D721Med (cell line): ENCODE measurements at places on chromosomes 7 and 10.

- DNase-seq: no peak
These were observed 61.1 kb downstream of the PLXNA4 start for GRCh38 chr7:132515181-132515580.

GRCh38 chr7:20219446-20220292, 2.5 kb upstream of the MACC1 start:
- no peak for DNase-seq

- DNase-seq: no peak
These were observed 92.9 kb downstream of the CPED1 start for GRCh38 chr7:121081327-121081936.

GRCh38 chr10:103562383-103562782, 68.9 kb downstream of the NEURL1 start:
- no peak for DNase-seq

- DNase-seq: no peak
These were observed 184.6 kb upstream of the PLXNA4 start for GRCh38 chr7:132760866-132761265.

DNA sequence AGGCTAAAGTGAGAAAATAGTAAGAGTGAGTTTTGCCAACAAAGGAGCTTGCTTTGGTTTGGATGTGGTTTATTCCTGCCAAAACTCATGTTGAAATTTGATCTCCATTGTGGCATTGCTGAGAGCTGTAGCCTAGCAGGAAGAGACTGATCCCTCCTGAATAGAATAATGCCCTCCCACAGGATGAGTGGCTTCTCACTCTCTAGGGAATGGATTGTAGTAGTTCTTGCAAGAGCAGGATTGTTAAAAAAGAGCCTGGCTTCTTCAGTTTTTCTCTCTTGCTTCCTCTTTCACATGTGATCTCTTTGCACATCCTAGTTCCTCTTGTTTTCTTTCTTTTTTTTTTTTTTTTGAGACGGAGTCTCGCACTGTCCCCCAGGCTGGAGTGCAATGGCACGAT, 34.4 kb downstream of the ASAH2 start:
- DNase-seq: no peak

GRCh38 chr10:70544431-70545340, 57.9 kb downstream of the PRF1 start:
- no peak for DNase-seq

GRCh38 chr10:132163278-132163765, 23.4 kb upstream of the DPYSL4 start:
- no peak for DNase-seq

DNA sequence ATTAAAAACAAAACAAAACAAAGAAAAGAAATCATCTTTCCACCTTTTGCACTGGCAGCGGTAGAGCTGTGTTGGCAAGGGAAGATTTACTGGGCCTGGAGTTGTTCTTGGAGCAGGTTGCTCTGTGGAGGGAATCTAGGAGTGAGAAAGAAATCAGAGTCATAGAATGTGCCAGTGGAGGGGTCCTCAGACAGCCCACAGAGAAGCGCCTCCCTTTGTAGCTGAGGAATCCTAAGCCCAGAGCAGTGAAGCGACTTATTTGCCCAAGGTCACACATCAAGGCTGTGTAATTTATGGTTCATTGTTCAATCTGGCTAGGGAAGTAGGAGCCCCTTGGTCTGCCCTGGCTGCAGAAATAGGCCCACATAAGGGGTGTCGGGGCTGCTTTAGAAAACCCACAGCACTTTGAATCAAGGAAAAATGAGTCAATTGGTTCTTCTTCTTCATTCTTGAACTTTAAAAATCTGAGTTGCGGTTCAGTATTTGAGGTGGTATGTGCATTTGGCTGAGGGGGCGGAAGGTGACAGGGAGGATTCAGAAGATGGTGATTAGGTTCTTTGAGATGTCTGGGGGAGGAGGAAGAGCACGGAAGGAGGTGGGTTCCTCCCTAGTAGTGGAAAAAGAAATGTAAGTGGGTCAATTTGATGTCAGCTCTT, 253.7 kb downstream of the PTEN start:
- no peak for DNase-seq
